ENCODE measurements at places on chromosomes 16 and 17.
A peak's percentile ranks its signal among the peaks of the same experiment; 100 is the strongest.

GRCh38 chr17:78747488-78747887 is 34.6 kb downstream of the CYTH1 start:
- no peak for DNase-seq

GRCh38 chr16:72469932-72470331 is 298.0 kb upstream of the PMFBP1 start:
- DNase-seq, result no peak

- DNase-seq, result no peak
Observed at GRCh38 chr17:43219001-43219400, 7.3 kb downstream of the TMEM106A start.

- DNase-seq, result peak; percentile 36
Observed at GRCh38 chr16:24499193-24499814, 40.1 kb upstream of the RBBP6 start.

- no peak for DNase-seq
Observed at GRCh38 chr17:45366691-45367090, 49.9 kb upstream of the MAP3K14 start.

DNA sequence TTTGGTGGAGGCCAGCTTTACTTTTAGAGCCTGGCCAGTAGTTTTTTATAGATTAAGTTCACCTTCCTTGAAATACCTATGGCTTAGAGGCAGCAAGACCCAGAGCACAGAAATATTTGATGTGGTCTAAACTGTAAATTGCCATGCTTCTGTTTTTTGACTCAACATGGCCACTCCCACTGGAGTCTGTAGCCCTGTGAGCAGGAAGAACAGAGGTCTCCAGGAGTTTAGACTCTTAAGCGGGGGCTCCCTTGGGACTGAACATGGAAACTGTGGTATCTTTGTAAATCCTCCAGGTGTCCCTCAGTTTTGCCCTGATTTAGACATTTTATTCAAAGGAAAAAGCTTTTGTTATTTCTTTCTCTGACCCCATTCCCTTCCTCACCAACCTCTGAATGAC is 145.6 kb downstream of the FTO start:
- no peak for DNase-seq

GRCh38 chr16:6735631-6736030 is 597.0 kb upstream of the RBFOX1 start:
- no peak for DNase-seq

Data from GM20000 (cell line).